ENCODE measurements at places on chromosomes 2 and 18. TPM values are rescaled to one million over a fixed set of nuclear protein-coding genes. Genes with fewer than 3 reads are reported as not detected.

Gene LYPD1
- not detected for total RNA-seq

Gene GPR39
- under 0.01 TPM for total RNA-seq

Gene SRD5A2
- not detected for total RNA-seq

Gene UGT1A4
- total RNA-seq = not detected

Gene METAP1D
- total RNA-seq = 5.1 TPM

Gene POMC
- 23.4 TPM for total RNA-seq

Gene C2orf74
- 4.8 TPM for total RNA-seq

Gene DNMT3A
- 80.0 TPM for total RNA-seq

GRCh38 chr18:42264497-42264896 lies 309.5 kb downstream of the PIK3C3 start:
- no peak for DNase-seq

DNA sequence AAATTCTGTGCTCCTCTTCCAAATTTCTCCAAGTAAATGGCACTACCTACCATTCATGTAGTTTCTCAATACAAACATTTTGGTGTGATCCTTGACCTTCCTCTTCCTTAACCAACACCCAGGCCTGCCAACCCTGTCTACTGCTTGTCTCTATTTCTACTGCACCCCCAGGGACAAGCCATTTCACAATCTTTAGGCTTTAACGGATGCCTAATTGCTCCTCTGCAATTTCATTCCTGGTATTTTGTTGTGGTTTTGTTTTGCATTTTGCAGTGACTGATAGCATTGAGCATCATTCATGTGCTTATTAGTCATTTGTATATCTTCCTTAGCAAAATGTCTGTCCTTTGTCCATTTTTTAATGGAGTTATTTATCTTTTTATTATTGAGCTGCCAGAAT lies 10.0 kb downstream of the FAP start:
- DNase-seq = no peak

DNA sequence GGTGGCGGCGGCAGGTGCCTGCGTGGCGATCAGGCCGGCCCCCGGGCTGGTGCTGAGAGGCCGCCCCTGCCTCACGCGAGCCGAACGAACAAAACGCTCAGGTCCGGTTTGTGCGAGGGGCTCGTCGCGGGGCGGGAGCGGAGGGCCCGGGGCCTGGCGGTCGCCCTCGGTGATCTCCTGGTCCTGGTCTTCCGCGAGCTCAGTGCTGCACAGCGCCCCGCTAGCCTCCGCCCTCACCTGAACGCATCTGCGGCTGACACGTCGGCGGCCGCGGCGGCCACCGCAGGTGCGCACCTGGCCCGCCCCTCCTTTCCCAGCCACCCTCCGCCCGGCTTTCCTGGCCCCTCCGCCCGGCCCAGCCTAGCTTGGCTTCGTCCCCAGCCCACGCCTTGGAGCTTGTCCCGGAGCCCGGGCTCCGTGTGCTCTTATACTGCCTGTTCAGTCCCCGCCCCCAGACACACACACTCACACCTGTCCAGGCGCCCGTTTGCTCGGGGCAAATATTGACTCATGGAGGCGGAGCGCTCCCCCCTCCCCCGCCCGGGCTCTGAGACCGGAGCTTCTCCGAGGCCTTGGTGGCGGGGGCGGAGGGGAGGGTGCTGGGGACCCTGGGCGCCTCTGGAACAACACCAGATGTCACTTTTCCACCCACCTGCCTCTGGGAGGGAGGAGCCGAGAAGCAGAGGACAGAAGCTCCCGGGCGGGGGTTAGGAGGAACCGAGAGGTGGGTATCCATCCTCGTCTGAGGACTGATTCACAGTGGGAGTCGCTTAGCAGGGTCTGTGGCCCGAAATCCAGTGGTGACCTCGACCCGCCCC lies 8.6 kb upstream of the CRYBA2 start:
- DNase-seq = no peak

DNA sequence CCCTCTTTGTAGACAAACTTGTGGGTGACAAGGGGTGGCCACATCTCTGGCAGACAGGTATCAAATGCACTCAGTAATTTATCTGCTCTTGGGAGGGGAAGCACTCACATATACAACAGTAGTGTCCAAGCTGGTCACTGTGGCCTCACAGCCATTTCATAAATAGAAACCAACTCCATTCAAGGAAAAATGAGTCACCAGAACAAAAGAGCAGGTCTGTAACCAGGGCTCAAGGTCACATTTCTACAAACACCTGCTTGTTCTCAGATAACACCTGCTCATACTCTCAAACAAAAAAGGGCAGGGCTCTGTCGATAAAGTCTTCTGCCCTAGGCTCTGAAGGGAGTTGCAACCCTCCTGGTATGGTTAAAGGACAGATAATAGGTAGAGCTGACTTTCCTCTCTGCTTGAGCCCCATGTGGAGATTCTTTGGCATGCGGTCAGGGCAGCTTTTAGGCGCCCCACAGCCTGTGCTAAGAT lies 459.0 kb downstream of the BCL11A start:
- DNase-seq = no peak

DNA sequence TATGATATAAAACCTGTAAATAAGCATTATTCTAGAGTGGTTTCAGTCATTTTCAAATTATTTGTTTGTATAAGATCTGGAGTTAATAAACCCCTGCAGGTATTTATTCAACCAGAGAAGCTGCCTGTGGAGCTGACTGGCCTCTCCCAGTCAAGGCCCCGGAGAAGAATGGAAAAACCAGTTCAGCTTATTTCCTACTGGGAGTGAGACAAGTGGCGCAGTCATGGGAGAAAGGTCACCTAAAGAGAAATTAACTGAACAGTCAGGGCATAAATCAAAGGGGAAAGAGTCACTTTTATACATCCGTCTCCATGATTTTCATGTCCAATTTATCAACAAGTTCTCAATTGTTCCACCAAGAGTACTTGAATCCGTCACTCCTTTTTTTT lies 240.9 kb downstream of the RNF152 start:
- no peak for DNase-seq

DNA sequence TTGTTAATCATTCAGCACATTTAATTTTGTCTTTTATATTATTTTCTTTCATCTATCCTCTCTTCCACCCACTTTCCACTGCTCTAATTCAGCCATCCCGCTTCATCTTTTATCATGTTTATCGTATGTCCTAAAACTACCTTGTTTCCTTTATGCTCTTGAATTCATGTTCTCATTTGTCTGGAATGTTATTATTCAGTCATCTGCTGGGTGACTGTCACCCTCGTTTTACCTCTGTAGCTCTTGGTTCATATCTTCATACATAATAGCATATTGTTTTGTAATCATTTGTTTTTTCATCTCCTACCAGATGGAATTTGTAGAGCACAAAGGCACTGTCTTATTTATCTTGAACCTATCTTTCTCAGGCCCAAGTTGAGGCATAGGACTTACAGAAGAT lies 37.0 kb downstream of the SMCHD1 start:
- DNase-seq = no peak

DNA sequence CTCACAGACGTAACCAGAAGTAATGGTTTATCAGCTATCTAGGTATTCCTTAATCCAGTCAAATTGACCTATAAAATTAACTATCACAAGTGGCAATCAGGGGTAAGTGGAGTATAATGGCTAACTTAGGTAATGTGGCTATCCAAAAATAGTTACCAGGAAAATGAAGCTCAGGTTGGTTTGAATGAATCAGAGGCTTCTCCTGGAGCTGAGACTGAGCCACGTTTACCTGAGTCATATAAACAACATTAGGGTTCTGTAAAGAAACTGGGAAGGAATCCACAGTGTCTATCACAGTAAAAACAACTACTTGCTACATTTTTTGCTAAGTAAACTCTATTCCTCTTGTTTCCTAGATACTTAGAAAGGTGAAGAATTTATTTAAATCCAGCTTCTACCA lies 236.0 kb upstream of the SPHKAP start:
- DNase-seq = no peak

DNA sequence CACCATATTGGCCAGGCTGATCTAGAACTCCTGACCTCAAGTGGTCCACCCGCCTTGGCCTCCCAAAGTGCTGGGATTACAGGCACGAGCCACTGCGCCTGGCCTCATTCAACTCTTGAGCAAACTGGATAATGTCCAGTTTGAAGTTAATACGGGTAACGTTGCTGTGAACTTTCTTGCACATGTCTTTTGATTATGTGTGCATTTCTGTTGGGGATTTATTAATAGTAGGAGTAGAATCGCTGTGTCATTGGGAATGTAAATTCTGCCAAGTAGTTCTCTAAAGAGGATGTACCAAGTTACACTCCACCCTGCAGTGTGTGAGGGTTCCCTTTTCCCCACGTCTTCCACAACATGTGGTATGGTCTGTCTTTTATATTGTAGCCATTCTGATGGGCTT lies 6.2 kb downstream of the IMPA2 start:
- no peak for DNase-seq

GRCh38 chr2:26635401-26635800 lies 5.8 kb downstream of the CIB4 start:
- no peak for DNase-seq

- DNase-seq = no peak
Measured at GRCh38 chr18:66734451-66734850, 130.6 kb upstream of the CDH19 start.

GRCh38 chr2:128358941-128359731 lies 40.5 kb upstream of the HS6ST1 start:
- no peak for DNase-seq

DNA sequence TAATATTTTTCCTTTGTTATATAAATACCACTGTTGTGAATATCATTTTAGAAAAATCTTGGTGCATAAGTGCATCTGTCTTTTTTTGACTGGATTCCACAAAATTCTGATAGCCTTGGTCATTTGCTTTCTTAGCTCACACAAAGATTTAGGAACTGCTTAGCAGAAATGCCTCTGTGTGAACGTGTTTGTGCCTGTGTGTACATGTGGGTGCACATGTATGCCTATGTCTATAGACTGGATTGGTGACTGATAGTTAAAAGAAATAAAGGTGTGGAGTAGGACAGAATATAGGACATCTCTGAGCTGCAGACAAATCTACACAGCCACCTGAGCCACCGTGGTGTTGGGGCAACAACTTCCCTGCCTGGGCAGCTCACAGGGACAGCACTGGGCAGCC lies 93.8 kb downstream of the TSN start:
- DNase-seq = no peak

GRCh38 chr2:203808046-203808750 lies 59.4 kb upstream of the CTLA4 start:
- no peak for DNase-seq

GRCh38 chr2:132466428-132467028 lies 49.9 kb downstream of the GPR39 start:
- no peak for DNase-seq

DNA sequence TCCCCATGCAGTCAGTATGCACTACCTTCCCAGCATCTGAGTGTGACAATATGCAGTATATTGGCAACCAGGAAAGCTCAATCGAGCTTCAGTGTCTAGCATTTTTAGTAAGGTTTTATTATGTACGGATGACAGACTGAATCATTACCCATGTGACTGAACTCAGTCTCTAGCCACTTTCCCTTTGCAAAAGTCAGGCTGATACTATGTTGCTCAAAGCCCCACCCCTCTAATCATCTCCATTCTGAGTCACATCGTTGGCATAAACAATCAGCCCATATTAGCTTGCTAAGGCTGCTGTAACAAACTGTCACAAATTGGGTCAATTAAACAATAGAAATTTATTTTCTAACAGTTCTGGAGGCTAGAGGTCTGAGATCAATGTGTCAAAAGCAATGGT lies 25.8 kb upstream of the SRD5A2 start:
- DNase-seq = no peak

Measured in hematopoietic multipotent progenitor cell (in vitro differentiated cells).